IMR-90 (cell line): ENCODE measurements at places on chromosomes 12 and 14.

- no peak for DNase-seq
- peak overlapping the region; percentile 73 for H3K4me3 ChIP-seq
- H3K27ac ChIP-seq: peak overlapping the region; percentile 71
Observed at GRCh38 chr12:6662602-6662905, 365 bp downstream of the ING4 start.

- H3K27ac ChIP-seq: no peak overlapping the region
- no peak overlapping the region for H3K4me3 ChIP-seq
- peak; percentile 16 for DNase-seq
- H3K4me1 ChIP-seq: no peaks in the 10 kb centered on the region
Observed at GRCh38 chr12:67540920-67541624, 107.5 kb upstream of the DYRK2 start.

DNA sequence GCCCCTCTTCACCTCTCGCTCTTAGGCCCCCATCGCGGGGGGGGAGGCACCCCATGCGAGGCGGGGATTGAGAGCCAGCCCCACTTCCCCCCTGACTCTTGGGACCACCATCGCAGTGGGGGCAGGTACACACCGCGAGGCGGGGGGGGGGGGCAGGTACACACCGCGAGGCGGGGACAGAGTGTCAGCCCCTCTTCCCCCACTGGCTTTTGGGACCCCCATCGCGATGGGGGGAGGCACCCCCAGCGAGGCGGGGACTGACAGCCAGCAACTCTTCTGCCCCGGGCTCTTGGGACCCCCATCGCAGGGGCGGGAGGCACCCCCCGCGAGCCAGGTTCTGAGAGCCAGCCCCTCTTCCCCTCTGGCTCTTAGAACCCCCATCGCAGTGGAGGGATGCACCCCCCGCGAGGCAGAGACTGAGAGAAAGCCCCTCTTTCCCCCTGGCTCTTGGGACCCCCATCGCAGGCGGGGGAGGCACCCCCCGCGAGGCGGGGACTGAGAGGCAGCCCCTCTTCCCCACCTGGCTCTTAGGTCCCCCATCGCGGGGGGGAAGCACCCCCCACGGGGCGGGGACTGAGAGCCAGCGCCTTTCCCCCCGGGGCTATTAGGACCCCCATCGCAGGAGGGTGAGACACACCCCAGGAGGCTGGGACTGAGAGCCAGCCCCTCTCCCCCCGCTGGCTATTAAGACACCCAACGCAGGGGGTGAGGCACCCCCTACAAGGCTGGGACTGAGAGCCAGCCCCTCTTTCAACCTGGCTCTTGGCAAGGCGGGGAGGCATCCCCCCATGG, 196.5 kb upstream of the PZP start:
- H3K27me3 ChIP-seq: peaks cover 5% of the 10 kb centered on the region; the same call in 1 of the 2 replicates
- DNase-seq: no peak
- no peaks in the 10 kb centered on the region; the same call in 1 of the 2 replicates for H3K4me1 ChIP-seq
- H3K27ac ChIP-seq: no peak overlapping the region
- no peak overlapping the region for H3K4me3 ChIP-seq
- H3K36me3 ChIP-seq: no peaks in the 10 kb centered on the region

DNA sequence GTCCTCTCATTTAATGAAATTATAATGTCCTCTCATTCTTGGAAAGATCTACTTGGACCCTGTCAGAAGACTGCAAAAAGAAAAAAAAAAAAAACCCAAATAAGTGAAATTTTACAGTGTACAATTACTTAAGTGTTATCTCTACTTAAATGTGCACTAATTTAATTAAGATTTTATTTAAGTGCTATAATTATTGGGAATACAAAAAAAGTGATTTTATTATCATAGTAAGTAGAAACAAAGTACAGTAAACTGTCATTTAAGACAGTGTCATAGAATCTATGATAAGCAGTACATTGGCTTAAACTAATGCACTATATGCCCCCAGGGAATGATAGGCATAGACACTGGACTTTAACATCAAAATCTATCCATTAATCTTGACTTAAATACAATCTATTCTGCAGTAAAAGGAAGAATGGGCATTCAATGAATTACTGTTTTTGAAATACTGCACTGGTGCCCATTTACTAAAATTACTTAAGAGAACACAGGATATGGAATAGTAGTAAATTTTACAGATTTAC, 23.3 kb downstream of the INSM2 start:
- H3K27me3 ChIP-seq: no peaks in the 10 kb centered on the region
- no peak overlapping the region for H3K4me3 ChIP-seq
- H3K27ac ChIP-seq: no peak overlapping the region
- H3K4me1 ChIP-seq: no peaks in the 10 kb centered on the region
- DNase-seq: no peak

DNA sequence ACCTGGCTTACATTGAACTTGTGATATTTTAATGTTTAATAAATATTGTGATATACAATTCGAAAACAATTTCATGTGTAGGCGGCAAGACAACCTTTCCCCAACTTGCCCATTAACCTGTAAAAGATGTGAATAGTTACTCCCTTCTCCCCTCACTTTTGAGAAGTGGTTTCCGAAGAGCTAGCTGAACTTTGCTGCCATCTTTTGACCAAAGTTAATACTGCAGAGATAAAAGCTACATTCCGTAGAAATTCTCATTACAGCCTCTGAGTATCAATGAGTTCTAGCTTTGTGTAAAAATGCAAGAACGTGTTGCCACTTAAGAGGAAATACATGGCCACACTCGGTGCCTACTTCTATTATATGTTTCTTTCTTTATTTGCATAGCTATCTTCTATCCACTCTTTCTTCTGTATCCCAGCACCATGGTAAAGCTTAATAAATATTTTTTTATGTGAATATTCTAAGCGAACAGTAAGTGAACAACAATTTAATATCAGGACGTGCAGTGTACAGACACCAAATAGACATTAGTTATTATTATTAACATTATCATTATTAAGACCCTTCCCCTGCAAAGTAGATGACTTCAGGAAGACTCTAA, 105.1 kb upstream of the TMEM260 start:
- no peak overlapping the region for H3K4me3 ChIP-seq
- peaks cover 24% of the 10 kb centered on the region for H3K27me3 ChIP-seq
- H3K4me1 ChIP-seq: no peaks in the 10 kb centered on the region
- no peaks in the 10 kb centered on the region for H3K36me3 ChIP-seq
- peak; percentile 41 for DNase-seq

GRCh38 chr14:104086661-104087461, 1.4 kb downstream of the ASPG start:
- H3K27ac ChIP-seq: no peak overlapping the region
- peaks cover 4% of the 10 kb centered on the region for H3K27me3 ChIP-seq
- no peaks in the 10 kb centered on the region for H3K4me1 ChIP-seq
- DNase-seq: no peak
- H3K4me3 ChIP-seq: no peak overlapping the region
